D721Med (cell line): ENCODE measurements at places on chromosomes 3 and 15.

- DNase-seq = no peak
Measured at GRCh38 chr3:12986521-12986920, 86.7 kb downstream of the IQSEC1 start.

DNA sequence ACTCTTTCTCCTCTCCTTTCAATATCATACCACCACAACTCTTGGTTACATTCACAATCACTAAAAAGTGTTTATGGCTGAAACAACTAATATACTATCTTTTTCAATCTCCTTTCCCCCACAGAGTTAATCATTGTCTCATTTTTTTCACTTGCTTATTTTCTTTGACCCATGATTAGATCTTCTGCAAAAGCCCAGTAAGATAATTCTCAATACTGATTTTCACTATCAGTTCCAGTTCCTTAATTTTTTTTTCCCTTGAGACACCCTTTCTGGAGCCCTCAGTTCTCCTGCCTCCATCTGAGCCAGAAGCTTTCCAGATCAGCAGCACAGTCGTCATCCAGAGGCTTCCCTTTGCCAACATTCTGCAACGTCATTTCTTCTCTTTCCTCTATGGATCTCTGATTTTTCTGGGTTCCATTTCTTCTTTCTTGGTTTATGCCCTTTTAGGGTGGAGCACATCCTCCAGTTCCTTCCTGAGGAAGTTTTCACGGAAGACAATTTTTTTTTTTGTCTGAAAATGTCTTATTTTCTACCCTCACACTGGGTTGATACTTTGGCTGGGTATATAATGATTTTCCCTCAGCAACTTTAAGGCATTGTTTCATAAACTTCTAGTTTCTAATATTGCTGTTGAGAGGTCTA, 88.7 kb upstream of the C15orf39 start:
- no peak for DNase-seq

- no peak for DNase-seq
Measured at GRCh38 chr3:123791417-123791816, 92.7 kb downstream of the MYLK start.

- no peak for DNase-seq
Measured at GRCh38 chr3:122628567-122628966, 51.1 kb downstream of the PARP15 start.

- DNase-seq = no peak
Measured at GRCh38 chr3:182568876-182569275, 224.4 kb upstream of the ATP11B start.
